ENCODE measurements at places on chromosomes 12 and 14.

GRCh38 chr12:40117818-40118217 lies 11.9 kb upstream of the SLC2A13 start:
- DNase-seq: peak; percentile 72

GRCh38 chr12:48890657-48891418 lies 25.2 kb upstream of the RND1 start:
- DNase-seq: peak; percentile 81

- DNase-seq: no peak
Observed at GRCh38 chr14:53038629-53039028, 87.8 kb upstream of the FERMT2 start.

GRCh38 chr14:75088566-75089373 lies 19.3 kb downstream of the ZC2HC1C start:
- peak; percentile 49 for DNase-seq

DNA sequence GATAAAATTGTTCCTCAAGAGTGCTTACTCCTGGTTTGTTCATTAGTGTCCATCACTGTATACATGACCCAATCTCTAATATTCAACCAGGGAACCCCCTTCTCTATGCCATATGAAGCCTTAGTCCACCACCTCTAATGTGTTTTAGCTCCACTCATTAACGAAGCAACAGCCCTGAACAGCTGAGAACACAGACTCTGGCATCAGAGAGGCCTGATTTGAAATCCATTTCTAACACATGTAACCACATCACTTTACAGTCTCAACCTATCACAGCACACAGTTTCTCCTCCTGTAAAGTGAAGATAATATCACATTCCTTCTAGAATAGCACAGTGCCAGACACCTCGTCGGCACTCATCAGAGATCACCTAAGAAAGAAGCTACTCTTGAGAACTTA lies 64.3 kb downstream of the C2CD5 start:
- DNase-seq: no peak

Measured in activated CD4-positive, alpha-beta T cell treated with anti-CD3 and anti-CD28 coated beads, Interleukin-10, Interleukin-2, amounts not matched to agents 100 ng/mL and 50 ng/mL, durations not matched to agents 16 hours and 8 hours (primary cell).